ENCODE measurements at places on chromosomes 7 and 10.

- DNase-seq: no peak
Observed at GRCh38 chr10:11246752-11247467, 229.2 kb downstream of the CELF2 start.

GRCh38 chr7:157271991-157272324, 64.8 kb upstream of the DNAJB6 start:
- no peak for DNase-seq

DNA sequence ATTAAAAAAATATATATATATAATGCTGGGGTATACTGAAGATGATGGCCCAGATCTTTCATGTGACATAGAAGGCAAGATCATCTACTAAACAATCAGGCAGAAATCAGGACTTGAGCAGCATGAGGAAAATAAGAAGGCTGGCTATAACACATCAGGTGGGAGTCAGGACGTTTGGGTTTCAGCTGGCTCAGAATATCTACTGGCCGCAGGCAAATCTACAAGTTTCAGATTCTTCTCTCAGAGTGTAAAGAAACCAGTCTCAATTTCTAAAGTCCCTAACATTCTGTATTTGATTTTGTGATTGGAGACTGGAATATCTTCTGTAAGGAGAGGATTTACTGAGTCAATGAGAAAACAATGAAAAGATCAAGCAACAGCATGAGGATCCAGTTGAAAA, 37.7 kb upstream of the FAM3C start:
- DNase-seq: no peak

- no peak for DNase-seq
Observed at GRCh38 chr10:98208925-98209324, 59.1 kb downstream of the LOXL4 start.

DNA sequence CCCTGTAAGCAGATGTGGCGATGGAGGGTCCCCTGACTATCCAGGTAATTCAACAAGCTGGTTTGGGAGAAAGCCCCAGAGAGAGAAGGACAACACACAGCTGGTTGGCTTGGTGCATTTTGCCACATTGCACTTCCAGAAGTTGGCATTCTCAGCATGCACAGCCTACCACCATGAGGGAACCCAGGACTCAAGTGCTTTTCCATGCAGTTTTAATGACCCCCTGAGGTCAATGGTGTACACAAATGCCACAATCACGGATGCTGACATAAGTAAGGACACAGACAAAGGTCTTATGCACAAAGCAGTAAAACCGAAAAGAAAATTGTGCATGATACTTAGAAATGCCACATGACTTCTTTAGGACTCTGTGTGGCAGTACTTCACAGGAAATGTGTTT, 645.1 kb downstream of the KCNMA1 start:
- no peak for DNase-seq

- DNase-seq: no peak
Observed at GRCh38 chr10:13629116-13629515, 42.4 kb downstream of the PRPF18 start.

DNA sequence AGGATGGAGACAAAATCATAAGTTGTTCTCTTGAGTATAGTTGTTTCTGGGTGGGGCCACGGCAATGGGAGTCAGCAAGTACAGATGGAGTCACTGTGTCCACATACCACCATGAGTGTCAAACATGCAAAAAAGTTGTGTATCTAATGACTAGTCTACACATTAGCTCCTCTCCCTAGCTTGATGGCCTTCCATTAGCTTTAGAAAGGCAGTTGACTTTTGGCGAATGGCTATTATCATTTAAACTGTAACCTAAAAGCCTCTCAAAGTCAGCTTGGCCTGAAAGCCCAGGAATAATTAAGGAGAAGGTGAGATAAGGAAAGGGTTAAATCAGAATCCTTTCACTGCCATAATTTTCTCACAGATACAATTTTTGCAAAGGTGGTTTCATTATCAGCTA, 95.5 kb upstream of the MEOX2 start:
- no peak for DNase-seq

- no peak for DNase-seq
Observed at GRCh38 chr7:26070290-26070689, 81.7 kb upstream of the NFE2L3 start.

GRCh38 chr10:121098211-121098610, 247.0 kb downstream of the WDR11 start:
- no peak for DNase-seq

DNA sequence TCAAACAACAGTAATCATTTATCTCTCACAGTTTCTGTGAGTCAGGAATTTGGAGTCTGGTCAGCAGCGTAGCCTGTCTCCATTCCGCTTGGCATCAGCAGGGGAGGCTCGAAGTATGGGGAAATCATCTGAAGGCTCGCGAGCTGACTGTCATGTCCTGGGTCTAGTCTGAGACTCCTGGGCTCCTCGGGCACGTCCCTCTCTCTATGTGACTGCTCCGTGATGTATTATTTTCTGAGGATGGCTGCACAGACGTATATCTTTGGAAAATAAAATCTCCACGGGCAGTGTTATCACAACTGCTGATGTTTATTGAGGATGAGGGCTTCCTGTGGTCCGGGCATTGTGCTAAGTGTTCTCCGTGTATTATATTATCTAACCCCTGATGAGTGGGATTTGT, 23.3 kb upstream of the PCGF5 start:
- DNase-seq: peak; percentile 27

- DNase-seq: no peak
Observed at GRCh38 chr7:138238734-138239659, 162.7 kb downstream of the AKR1D1 start.

GRCh38 chr10:2744547-2745200, 322.7 kb upstream of the PFKP start:
- DNase-seq: no peak

- DNase-seq: no peak
Observed at GRCh38 chr10:82211346-82211745, 336.4 kb downstream of the NRG3 start.

DNA sequence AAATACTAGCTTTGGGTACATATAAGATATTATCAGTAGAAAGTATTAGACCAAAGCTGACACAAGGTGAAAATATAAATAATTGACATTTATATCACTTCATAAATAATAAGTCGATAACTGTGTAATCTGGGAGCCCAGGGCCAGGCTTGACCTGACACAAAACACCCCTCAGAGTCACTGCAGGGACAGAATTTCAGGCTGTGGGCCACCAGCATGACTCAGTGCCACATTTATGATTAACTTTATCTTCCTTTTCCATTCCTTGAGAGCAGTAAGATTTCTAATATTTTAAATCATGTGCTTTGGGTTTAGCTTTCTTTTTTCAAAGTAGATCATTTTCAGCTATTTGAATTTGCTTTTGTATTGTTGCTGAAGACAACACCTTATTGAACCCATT, 102.9 kb upstream of the NFE2L3 start:
- no peak for DNase-seq

DNA sequence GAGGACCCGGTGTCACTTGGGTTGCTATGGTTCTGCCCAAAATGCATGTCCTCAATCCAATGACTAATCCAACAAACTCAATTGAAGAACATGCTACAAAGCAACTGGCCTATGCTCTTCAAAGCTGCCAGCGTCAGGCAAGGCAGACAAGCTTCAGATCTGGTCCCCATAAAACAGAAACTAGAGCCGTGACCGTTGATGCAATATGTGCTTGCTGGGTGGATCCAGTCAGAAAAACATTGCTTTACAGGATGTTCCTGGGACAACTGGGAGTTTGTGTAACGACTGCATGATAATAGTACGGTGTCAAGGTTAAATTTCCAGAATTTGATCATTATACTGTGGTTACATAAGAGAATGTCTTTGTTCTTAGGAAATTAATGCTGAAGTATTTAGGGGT, 120.7 kb upstream of the CTBP2 start:
- DNase-seq: no peak

- DNase-seq: no peak
Observed at GRCh38 chr7:17043012-17043877, 161.5 kb upstream of the AGR3 start.

- DNase-seq: no peak
Observed at GRCh38 chr7:92783260-92784201, 52.8 kb downstream of the CDK6 start.

DNA sequence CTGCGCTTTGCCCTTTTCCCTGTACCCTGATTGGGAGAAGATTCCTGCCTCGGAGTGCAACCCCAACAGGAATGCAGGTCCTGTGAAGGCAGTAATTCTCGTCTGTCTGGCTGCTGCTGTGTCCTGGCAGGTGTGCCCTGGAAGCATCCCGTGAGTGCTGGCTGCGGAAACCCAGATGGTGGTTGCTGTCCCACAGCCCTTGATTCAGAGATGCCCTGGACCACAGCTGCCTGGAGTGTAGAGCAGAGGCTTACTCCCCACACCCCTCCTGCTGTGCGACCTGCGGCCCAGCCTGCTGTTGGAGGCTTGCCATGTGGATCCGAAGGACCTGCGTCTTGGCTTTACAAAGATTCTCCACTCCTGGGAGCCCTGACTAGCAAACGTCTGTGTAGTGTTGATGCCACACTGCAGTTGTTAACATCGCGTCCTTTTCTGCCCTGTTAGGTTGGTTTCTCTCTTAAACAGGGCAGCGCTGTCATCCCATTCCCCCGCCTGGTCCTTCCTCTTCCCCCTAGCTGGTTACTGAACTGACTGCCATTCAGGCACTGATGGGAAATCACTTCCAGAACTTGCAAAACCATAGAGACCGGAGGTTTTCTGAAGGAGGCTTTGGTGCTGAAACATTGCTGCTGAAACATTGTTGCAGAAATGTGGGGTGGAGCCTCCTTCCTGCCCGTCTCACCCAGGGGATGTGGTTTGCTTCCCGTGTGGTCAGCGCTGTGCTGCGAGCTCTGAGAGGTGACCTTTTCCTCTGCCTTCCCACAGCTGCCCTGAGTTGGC, 53.3 kb downstream of the DNAJB6 start:
- no peak for DNase-seq

GRCh38 chr10:117167346-117167788, 29.3 kb upstream of the VAX1 start:
- no peak for DNase-seq

GRCh38 chr7:44222776-44223261, 22.0 kb downstream of the YKT6 start:
- no peak for DNase-seq

- no peak for DNase-seq
Observed at GRCh38 chr7:140300243-140301136, 97.8 kb downstream of the SLC37A3 start.

DNA sequence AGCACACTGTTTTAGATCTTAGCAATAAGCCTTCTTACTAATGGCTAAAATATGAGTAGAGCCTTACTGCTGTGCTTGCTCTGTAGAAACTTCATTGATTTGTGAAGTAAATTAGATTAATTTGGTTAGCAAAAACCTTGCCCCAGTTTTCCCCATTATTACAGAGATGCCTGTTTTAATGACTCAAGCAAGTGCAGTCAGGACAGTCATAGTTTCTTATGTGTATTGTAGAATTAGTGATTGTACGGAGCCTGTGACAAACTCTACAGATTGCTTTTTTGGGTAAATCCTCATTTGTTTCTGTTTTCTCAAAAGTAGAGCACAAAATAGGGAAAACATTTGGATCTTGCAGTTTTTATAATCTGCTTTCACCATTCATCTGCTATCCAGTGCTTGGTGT, 7.0 kb downstream of the TAX1BP1 start:
- no peak for DNase-seq

GRCh38 chr7:21671859-21672258, 129.0 kb downstream of the DNAH11 start:
- DNase-seq: no peak

GRCh38 chr10:16626697-16627096, 105.0 kb upstream of the C1QL3 start:
- DNase-seq: no peak

GRCh38 chr7:23213755-23214154, 31.9 kb downstream of the NUP42 start:
- DNase-seq: no peak

GRCh38 chr7:109256762-109257560, 687.3 kb downstream of the DNAJB9 start:
- no peak for DNase-seq

- no peak for DNase-seq
Observed at GRCh38 chr7:80087771-80088170, 46.9 kb upstream of the GNAI1 start.

DNA sequence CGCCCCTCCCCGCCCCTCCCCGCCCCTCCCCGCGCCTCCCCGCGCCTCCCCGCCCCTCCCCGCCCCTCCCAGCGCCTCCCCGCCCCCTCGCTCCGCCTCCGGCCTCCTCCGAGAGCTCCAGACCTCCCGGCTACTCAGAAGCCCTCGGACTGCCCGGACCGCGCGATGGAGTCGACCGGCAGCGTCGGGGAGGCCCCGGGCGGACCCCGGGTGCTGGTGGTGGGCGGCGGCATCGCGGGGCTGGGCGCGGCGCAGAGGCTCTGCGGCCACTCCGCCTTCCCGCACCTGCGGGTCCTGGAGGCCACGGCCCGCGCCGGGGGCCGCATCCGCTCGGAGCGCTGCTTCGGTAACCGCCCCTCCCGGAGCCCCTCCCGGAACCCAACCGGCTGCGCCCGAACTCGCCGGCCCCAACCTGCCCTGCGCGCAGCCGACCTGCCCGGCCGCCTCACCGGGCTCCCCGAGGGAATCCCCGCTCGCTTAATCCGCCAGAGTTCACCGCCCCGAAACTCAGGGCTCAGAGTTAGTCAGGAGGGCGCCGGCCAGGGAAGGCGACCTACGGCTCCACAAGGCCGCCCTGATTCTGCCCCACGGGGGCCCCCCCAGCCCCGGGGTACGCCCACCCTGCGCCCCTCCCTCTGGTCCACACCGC, at the start of gene PAOX:
Gene PAOX (plus strand): TSS at position 111 of the 649 bp plus-strand sequence. CDS start 55 bp downstream, at position 166.
- DNase-seq: peak; percentile 77

GRCh38 chr10:120415709-120416330, 41.2 kb upstream of the PLPP4 start:
- no peak for DNase-seq

- DNase-seq: peak; percentile 22
Observed at GRCh38 chr10:108913300-108913699, 1010.0 kb downstream of the XPNPEP1 start.

DNA sequence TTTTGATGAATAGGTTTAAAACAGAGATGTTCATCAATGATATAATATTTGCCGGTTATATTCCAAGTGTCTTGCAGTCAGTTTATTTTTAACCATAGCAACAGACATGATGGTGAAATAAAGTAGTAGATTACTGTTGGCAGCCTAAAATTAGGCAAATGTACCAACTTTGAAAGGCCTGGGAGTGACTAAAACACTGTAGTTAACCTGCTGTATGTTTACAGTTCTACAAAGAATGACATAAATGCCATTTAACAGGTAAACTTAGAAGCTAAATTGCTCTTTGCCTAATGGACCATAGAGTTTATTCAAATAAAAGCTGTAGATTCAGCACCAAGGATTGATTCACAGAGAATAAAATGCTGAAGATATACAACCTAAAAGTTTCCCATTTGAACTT, 64.1 kb downstream of the PHTF2 start:
- DNase-seq: no peak

Data from globus pallidus (tissue), 1 donor.